Natural killer cell (primary cell): ENCODE measurements at places on chromosomes 16 and 17. TPM values are rescaled to one million over a fixed set of nuclear protein-coding genes. Genes with fewer than 3 reads are reported as not detected.

DNA sequence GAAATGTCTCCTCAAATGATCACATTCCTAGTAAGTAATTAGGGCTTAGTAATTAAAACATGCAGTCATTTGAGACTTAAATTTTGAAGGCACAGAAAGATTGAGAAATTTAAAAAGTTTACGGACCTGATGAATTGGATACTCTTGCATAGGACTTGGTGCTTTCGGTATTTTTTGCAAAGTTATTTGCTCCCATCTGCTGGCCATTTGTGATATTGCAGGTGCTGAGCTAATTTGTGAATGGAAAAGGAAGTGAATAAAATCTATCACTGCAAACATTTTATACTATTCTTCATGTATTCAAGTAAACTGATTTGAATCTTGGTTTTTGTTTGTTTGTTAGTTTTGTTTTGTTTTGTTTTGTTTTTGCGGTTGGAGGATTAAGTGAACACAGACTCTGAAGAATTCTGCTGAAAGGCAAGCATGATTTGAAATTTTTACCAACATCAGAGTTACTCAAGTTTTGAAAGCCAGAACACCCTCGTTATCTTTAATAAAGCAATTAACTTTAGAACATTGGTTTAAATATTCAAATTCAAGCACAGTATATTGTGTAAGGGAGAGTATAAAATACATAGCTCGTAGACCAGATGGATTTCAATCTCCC lies 689.5 kb upstream of the RBFOX1 start:
- peak; percentile 15 for DNase-seq

Gene WFIKKN2
- total RNA-seq = not detected

GRCh38 chr16:83903751-83904150 lies 4.8 kb downstream of the MLYCD start:
- no peak for DNase-seq

Gene GPR179
- not detected for total RNA-seq

Gene LRRC36
- total RNA-seq = not detected

Gene RAB26
- total RNA-seq = 0.27 TPM

DNA sequence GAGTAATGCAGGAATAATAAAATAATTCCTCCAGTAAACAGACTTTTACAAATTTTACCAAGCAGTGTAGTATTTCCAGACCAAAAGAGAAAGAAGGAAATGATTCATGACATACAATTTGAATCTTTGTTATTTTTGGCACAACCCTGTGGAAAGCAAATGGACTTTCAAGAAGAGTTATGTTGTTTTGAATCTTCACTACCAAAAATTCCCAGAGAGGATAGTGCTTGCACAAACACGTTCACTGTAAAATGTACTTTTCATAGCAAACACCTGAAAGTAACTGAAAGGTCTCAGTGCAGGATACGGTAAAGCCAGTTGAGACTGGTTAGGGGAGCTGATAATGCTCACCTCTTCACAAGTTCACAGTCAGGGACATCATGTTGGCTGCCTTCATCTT lies 107.1 kb downstream of the USP22 start:
- no peak for DNase-seq

GRCh38 chr17:55567240-55568214 lies 56.3 kb upstream of the SMIM36 start:
- no peak for DNase-seq

GRCh38 chr17:40796846-40797245 lies 2.9 kb downstream of the KRT28 start:
- no peak for DNase-seq

Gene TMEM235
- total RNA-seq = not detected

Gene FMNL1
- total RNA-seq = 752 TPM

DNA sequence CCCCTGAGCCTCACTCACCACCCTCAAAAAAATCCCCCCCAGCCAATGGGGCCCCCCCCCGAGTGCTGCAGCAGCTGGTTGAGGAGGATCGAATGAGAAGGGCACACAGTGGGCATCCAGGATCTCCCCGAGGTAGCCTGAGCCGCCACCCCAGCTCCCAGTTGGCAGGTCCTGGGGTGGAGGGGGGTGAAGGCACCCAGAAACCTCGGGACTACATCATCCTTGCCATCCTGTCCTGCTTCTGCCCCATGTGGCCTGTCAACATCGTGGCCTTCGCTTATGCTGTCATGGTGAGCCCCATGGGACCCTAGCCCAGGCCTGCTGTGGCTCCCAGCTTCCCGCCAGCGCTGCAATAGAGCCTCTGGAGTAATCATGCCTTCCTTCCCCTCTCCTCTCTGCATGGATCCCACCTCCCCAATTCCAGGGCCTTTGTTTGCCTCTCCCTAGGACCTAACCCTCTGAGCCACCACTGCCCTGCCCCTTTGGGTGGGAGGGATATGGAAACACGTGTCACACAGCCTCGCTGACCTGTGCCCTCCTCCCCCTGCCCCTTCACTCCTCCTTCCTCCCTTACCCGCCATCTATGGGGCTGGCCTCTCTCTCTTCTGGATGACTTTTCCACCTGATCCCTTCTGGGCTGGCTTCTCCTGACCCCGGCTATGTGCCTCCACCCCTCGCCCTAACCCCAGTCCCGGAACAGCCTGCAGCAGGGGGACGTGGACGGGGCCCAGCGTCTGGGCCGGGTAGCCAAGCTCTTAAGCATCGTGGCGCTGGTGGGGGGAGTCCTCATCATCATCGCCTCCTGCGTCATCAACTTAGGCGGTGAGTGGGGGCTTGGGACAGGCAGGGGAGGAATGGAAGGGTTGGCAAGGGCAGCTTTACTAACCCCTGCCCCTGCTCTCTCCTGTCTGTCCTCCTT lies 1.9 kb downstream of the PRRT2 start:
- no peak for DNase-seq

- DNase-seq = no peak
Measured at GRCh38 chr17:43822570-43823190, 10.3 kb downstream of the MPP3 start.

DNA sequence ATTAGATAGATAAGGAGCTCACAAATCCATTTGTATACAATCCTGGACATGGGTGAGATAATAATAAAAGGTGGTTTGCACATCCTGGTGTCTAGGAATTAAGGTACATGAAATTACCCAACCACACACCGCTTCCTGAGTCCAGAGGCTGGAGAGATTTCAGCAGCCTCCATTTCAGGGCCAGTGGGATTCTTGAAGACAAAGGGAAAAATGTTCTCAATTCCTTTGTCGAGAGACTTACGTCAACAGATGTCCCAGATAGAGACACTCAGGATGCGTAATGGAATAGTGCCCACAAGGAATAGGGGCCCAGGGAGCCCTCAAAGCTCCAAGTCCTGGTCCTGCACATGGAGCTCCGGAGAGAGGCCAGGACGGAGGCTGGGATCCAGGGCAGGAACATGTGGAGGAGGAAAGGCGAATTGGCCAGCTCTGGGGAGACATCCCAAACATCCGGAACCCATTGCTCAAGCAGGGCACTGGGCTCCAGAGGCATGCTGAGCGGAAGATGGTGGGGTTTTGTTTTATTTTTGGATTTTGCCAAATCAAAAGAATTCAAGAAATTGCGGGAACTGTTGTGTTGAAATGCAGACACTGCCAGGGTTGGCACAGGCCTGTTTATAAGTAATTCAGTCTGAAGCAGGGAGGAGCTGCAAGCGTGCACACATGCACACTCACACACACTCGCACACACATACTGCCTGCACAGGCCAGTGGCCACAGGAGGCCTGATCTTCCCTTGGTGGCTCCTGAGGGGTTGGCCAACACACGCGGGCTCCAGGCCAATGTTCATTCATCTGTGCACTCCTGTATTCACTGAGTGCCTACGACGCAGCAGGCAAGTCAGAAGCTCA lies 97.2 kb downstream of the NOG start:
- no peak for DNase-seq

DNA sequence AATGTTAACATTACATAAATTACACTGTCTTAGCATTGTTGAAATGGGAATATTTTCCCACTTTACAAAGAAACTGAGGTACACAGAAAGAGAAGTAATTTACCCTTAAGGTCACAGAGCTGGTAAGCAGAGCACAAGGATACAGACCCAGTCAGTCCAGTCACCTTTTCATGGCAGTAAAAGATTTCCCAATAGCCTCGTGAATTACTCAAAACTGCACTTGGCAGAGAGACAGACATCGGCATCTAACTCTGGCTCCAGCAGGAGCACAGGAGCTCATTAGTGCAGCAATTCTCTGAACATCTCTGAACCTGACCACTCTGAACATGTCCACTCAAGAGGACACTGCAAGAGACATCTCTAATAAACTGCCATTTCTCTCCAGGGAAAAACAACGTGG lies 3.1 kb downstream of the TEX2 start:
- no peak for DNase-seq

GRCh38 chr16:27156579-27156978 lies 46.7 kb upstream of the KDM8 start:
- DNase-seq = no peak

GRCh38 chr17:4733073-4733531 lies 1.9 kb downstream of the MED11 start:
- DNase-seq = no peak

Gene KCNH6
- not detected for total RNA-seq

- no peak for DNase-seq
Measured at GRCh38 chr17:61943117-61943516, 15.3 kb upstream of the INTS2 start.

DNA sequence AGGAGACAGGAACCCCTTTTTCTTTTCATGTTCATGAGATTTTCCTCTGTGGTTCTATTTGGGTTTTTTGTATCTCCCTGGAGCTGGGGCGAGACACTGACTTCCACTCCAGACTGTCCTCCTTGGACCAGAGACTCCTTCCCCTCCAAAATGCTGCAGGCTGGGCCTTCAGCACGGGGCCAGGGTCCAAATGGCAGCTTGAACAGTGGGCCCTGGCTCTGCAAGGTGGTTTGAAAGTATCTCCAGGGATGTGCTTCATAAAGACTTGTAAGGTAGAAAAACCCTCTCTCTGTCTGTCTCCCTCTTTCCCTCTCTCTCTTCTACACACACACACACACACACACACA lies 236.1 kb downstream of the ZNF423 start:
- DNase-seq = no peak

- no peak for DNase-seq
Measured at GRCh38 chr17:77842528-77843147, 115.9 kb upstream of the TNRC6C start.

DNA sequence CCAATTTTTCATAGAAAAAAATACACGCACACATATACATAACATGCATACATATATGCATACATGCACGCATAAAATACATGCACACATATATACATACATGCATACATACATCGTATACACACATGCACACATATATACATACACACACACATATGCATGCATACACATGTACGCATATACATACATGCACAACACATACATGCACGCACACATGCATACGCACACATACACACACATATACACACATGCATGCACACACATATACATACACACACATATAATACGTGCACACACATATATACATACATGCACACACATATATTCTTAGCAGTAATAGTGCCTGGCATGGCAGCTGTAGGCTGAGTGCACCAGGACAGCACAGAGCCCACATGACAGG lies 24.9 kb downstream of the USP36 start:
- no peak for DNase-seq

DNA sequence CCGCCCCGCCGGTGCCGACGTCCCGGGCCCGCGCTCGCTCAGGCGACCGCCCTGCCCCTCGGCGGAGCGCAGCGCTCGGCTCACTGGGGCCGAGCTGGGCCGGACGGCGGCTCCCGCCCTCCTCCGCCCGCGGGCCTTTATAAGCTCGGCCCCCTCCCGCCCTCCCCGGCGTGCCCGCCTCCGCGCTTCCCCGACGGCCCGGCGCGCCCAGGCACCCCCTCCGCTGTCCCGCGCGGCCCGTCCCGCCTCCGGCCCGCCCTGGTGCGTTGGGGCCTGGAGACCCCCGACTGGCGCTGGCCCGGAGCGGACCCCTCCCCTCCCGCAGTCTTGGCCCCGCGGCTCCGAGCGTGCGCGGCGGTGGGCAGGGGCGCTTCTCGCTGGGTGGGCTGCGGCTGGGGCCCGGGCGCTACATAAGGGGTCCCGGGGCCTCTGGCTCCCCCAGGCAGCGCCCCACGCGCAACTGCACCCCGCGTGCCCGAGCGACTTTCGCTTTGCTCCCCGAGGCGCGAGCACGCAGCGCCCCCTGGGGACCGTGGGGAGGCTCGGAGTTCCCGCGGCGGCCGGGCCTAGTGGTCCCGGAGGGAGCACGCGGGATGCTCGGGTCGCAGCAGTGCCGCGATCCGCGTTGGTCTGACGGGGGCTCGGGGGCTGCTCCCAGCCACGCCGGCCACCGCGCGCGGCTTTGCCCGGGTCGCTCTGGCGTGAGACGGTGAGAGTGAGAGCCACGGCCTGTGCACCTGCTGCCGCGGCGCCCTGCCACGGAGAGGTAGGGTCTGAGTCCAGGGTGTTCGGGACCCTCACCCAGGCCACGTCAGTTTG lies at the start of gene PIEZO1:
Gene PIEZO1, minus strand, starts transcription at position 115 of the 819 bp plus-strand sequence. CDS start 256 bp downstream, outside the sequence.
- DNase-seq = peak; percentile 85

DNA sequence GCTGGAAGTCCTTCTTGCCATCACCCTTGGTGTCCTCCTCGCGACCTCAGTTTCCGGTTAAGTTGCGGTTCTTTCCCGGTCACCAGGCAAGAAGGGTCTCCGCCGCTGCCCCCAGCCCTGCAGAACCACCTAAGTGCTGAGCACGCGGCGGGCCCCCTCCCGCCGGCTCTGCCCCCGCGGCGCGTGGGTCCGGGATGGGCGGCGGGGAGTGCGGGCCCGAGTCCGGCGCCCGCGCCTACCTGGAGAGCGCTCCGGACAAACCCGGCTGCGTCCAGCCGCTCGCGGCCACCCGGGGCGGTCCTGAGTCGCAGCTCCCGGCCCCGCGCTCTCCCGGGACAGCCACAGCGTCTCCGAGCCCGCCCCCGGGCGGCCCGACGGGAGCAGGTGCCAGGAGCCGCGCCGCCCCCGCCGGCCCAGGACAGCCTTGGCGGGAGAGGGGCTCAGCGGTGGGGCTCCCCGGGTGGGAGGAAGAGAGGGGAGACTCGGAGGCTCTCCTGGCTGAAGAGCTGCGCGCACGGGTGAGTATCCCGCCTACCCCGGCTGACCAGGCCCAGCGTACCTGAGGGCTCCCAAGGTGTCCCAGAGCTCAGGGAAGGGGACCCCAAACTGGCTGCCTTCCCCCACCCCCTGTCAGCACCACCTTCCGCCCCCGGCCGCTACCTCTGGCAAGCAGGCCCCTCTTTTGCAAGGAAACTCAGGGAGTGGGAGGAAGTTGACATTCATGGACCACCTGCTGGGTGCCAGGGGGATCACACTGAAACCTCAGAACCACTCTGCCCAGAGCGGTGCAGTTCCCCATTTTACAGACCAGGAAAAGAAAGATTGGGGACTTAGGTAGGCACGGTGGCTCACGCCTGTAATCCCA lies 22.2 kb upstream of the C17orf113 start:
- DNase-seq = no peak

DNA sequence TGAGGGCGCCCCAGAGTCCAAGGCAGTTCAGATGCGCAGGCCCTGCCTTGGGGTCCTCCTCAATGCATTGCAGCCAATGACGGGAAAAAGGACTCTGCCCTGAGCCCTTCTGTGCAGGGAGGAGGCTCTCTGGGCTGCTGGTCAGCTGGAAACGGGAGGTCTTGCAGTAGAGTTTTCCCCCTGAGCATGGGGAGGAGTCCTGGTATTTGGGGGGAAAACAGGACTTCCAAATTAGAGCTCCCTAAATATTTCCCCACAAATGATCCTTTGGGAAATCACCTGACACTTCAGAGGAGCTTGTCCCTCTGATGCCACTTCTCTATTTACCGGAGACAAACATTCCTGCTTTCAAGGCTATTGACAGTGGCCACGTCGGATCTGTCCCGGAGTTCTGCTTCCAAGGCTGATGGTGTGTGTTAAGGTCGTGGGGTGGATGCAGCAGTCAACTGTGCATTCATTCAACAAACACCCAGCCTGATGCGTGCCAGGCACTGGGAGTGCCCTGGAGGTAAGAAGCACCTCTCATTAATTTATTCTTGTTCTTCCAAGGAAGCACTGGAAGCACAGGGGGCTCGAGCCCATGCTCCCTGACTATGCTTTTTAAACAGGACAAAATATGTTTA lies 73.0 kb upstream of the DNAH17 start:
- no peak for DNase-seq

Gene SLC13A2
- not detected for total RNA-seq

Gene GAS7
- total RNA-seq = 70.7 TPM
